ENCODE measurements at places on chromosomes 11 and 22.

DNA sequence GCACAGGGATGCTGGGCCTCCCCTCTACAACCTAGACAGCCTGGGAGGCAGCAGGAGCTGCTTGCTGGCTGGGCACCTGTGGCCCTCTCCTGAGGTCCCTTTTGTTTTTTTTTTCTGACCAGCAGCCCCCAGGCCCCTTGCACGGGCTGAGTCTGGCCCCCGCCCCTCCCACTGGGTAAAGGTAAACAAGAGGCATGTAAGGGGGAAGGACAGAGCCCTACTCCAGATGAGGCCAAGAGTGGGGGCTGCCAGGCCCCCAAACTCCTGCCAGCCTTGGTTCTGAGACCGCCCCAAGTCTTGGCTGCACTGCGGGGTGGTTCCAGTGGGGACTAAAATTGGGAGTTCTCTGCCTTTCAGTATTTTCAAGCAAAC is 9.2 kb downstream of the PLXNB2 start:
- DNase-seq = no peak

DNA sequence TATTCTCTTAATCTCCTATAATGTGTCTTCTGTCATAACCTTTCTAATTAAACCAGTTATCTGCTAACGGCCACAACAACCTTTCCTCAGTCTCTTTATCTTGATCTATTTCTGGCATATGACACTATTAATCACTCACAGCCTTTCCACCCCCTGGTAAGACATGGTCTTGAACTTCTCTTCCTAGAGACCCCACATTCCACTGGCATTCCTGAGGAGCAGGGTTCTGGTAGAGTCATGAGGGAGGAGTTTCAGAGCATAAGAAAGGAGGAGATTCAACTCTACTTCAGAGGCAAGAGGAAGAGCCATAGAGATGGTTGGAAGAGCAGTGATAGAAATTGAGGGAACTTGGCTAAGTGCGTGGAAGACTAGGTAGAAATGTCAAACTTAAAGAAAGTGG is 325.6 kb downstream of the BLID start:
- no peak for DNase-seq

DNA sequence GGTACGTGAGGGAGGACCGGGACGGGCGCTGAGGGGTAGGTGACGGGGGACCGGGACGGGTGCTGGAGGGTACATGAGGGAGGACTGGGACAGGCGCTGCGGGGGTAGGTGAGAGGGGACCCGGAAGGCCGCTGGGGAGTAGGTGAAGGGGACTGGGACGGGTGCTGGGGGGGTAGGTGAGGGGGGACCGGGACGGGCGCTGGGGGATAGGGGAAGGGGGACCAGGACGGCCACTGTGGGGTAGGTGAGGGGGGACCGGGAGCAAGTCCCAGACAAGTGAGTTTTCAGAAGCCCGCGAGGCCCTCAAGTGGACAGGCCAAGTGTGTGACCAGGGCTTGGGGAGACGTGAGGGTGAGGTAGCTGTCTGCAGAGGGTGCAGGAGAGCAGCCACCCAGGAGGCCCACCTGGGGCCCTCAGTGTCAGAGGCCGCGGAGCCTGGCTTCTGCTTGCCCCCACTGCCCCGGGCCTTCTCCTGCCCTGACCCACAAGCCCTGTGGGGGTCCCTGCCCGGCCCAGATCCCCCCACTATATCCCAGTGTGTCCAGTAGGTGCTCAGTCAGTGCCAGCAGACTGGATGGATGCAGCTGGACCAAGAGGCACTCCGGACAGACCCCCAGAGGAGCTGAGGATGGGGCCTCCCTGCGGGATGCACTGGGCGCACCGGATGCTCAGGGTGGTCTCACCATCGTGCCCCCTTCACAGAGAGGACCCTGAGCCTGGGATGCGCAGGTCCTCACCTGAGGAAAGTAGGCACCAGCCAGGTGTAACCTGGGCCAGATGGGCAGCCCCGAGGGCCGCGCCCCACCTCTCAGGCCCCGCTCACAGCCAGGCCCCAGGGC is 44.2 kb upstream of the TH start:
- DNase-seq = no peak

DNA sequence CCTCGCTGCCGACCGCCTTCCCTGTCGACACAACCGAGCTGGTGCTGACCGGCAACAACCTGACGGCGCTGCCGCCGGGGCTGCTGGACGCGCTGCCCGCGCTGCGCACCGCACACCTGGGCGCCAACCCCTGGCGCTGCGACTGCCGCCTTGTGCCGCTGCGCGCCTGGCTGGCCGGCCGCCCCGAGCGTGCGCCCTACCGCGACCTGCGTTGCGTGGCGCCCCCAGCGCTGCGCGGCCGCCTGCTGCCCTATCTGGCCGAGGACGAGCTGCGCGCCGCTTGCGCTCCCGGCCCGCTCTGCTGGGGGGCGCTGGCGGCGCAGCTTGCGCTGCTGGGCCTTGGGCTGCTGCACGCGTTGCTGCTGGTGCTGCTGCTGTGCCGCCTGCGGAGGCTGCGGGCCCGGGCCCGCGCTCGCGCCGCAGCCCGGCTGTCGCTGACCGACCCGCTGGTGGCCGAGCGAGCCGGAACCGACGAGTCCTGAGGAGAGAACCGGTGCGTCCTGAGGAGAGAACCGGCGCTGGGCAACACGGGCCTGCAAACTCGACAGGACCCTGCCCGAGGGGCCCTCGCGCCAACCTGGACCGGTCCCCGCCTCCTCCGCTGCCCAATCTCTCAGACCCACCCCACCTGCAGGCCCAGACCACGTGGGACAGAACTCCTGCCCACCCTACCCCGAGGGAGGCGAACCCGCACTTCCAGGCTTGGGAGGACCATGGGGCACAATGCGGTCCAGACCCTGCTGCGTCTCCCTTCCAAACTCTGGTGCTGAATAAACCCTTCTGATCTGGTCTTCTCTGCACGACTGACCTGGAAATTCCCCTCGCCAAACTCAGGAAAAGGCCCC is 866 bp downstream of the GP1BB start:
- DNase-seq = peak; percentile 52

- DNase-seq = no peak
Observed at GRCh38 chr11:2091112-2091746, 48.0 kb downstream of the IGF2 start.

DNA sequence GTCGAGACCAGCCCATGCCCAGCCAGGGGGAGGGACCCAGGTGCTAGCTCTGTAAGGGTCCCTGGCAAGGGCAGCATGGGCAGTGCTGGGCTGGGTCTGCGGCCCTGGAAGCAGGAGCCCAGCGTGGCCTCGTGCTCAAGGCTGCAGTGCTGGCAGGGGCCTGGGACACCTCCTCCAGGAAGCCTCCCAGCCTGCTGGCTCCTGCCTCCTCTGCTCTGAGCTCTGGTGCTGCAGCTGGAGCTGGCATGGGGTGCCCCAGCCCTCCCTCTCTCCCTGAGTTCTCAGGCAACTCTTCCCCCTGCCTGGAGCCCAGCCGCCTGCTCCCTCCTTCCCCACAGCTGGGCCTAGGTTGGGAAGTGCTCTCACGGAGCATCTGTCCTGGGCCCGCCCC is 6.8 kb downstream of the INS start:
- no peak for DNase-seq

- DNase-seq = no peak
Observed at GRCh38 chr11:6482441-6482840, 1.1 kb downstream of the TIMM10B start.

DNA sequence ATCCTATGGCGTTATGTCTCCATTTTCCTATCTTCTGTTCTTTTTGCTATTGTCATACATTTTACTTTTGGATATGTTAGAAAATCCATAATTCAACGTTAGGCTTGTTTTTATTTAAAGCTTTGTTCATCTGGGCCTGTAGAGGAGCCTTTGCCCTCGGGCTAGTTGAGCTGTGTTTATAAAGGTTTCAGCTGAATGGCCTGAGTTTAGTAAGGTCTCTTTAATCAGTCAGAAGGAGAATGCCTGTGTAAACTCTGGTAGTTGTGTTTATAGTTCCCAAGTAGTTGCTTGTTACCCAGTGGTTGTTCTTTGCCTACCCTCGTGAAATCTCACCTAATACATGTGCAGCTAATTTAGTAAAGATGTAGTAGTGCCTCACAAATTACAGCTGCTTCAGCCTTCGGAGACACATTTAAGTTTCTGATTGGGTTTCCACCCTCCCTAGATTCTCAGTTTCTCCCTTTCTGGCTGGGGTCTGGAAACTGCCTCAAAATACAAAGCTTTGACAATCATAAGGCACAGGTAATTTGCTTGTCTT is 33.1 kb downstream of the MTMR3 start:
- no peak for DNase-seq
